Activated naive CD4-positive, alpha-beta T cell treated with anti-CD3 and anti-CD28 coated beads for 36 hours (primary cell): ENCODE measurements at places on chromosomes 12 and 14. TPM values are rescaled to one million over a fixed set of nuclear protein-coding genes. Genes with fewer than 3 reads are reported as not detected.

- no peak for DNase-seq
- H3K27me3 ChIP-seq = peaks cover 39% of the 10 kb centered on the region
- H3K36me3 ChIP-seq = no peaks in the 10 kb centered on the region
- no peak overlapping the region for H3K27ac ChIP-seq
- H3K4me1 ChIP-seq = peaks cover 7% of the 10 kb centered on the region
Observed at GRCh38 chr12:54590978-54591591, 2.6 kb upstream of the PPP1R1A start.

- H3K4me1 ChIP-seq = no peaks in the 10 kb centered on the region
- H3K36me3 ChIP-seq = no peaks in the 10 kb centered on the region
- H3K27ac ChIP-seq = no peak overlapping the region
Observed at GRCh38 chr14:103549361-103550311, 12.8 kb downstream of the BAG5 start.

GRCh38 chr12:82480606-82481005, 122.3 kb downstream of the METTL25 start:
- no peak overlapping the region for H3K27ac ChIP-seq
- no peak overlapping the region for H3K4me3 ChIP-seq
- H3K36me3 ChIP-seq = peaks cover 12% of the 10 kb centered on the region
- no peak for DNase-seq
- no peaks in the 10 kb centered on the region for H3K27me3 ChIP-seq

TMEM119 gene
- not detected for total RNA-seq

DNA sequence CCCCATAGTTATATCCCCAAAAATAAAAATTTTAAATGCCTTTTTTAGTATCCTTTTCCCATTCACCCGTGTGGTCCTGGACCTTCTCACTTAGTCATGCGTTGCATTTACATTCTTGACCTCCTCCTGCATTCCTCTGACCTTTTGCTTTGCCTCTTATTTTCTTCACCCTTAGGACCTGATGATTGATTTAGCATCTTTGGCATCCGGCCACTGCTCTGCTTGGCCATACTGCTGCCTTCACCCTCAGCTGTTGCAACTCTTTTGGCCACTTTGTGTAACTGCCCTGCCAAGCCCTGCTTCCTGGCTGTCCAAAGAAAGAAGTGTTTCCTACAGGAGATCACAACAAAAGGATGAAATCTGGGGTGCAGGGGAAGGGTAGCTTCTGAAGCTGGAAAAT, 48.8 kb upstream of the SLC38A4 start:
- no peaks in the 10 kb centered on the region for H3K4me1 ChIP-seq
- no peak for DNase-seq
- H3K27ac ChIP-seq = no peak overlapping the region
- H3K36me3 ChIP-seq = no peaks in the 10 kb centered on the region
- H3K27me3 ChIP-seq = peaks cover 20% of the 10 kb centered on the region
- H3K4me3 ChIP-seq = no peak overlapping the region

OR6C74 gene
- total RNA-seq = not detected

DNA sequence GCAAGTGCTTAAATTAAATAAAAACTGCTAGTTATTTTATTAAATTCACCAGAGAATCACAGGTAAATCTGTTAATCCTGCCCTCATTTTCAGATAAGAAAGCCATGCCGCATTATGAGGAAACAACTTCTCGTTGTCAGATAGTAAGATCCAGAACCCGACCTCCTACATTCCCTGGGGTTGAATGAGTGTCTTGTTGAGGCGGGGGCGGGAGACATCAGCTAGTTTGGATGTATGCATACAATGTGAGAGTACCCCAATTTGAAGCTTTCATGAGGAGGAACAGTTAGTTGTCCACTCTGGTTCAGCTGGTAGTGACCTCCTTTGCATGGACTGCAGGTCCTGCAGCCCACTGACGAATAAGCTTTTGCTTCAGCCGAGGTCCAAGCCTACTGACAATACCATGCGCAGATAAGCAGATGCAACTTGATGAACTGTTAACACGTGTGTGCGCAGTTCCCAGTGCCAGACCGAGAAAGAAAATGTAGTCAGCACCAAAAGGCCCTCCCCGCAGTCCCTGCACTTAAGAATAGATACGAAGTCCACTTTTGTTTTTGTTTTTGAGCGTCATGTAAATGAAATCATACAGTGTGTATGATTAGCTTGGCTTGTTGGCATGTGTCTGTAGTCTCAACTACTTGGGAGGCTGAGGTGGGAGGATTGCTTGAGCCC, 34.9 kb downstream of the EVL start:
- peak overlapping the region; percentile 81 for H3K27ac ChIP-seq
- peak overlapping the region; percentile 30 for H3K4me3 ChIP-seq
- H3K36me3 ChIP-seq = peaks cover 32% of the 10 kb centered on the region
- DNase-seq = no peak
- H3K27me3 ChIP-seq = no peaks in the 10 kb centered on the region

- H3K4me1 ChIP-seq = peaks cover 3% of the 10 kb centered on the region
- H3K4me3 ChIP-seq = no peak overlapping the region
- peaks cover 35% of the 10 kb centered on the region for H3K36me3 ChIP-seq
Observed at GRCh38 chr12:104347374-104348075, 44.0 kb downstream of the EID3 start.

- DNase-seq = no peak
- H3K27ac ChIP-seq = no peak overlapping the region
- no peak overlapping the region for H3K4me3 ChIP-seq
- H3K36me3 ChIP-seq = no peaks in the 10 kb centered on the region
- no peaks in the 10 kb centered on the region for H3K27me3 ChIP-seq
- no peaks in the 10 kb centered on the region for H3K4me1 ChIP-seq
Observed at GRCh38 chr12:73714655-73715054, 823.0 kb upstream of the ATXN7L3B start.

GRCh38 chr14:99628887-99629618, 15.9 kb upstream of the HHIPL1 start:
- no peaks in the 10 kb centered on the region for H3K36me3 ChIP-seq
- H3K4me3 ChIP-seq = no peak overlapping the region
- DNase-seq = peak; percentile 75
- peaks cover 14% of the 10 kb centered on the region for H3K27me3 ChIP-seq
- H3K27ac ChIP-seq = no peak overlapping the region

IL26 gene
- total RNA-seq = 0.33 TPM
